ENCODE measurements at places on chromosomes 7 and 10. TPM values are rescaled to one million over a fixed set of nuclear protein-coding genes. Genes with fewer than 3 reads are reported as not detected.

The PIK3AP1 gene
- total RNA-seq: 0.13 TPM

The TRIM50 gene
- not detected for total RNA-seq

The AKR1C4 gene
- not detected for total RNA-seq

The TAS2R41 gene
- total RNA-seq: not detected

The AEBP1 gene
- total RNA-seq: 27.3 TPM
